ENCODE measurements at places on chromosomes 12 and 14.
A peak's percentile ranks its signal among the peaks of the same experiment; 100 is the strongest.

DNA sequence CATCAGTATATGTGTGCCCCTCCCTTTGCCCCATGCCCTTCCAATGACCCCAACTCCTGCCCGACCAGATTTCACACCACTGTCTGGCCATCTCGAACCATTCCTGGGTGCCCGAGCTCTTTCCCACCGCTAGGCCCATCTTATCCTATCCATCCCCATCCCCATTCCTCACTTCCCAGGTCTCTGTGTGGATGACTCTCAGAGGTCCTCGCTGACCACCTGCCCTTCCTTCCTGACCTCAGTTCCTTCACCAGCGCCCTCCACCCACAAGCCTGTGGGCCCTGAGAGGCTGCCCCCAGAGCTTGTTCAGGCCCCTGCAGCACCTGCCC, 49.1 kb downstream of the CYP46A1 start:
- DNase-seq: no peak

GRCh38 chr12:105047308-105047707, 37.0 kb downstream of the ALDH1L2 start:
- peak; percentile 13 for DNase-seq

- no peak for DNase-seq
Measured at GRCh38 chr14:48584031-48584430, 908.6 kb upstream of the MDGA2 start.

GRCh38 chr14:106209755-106210154, 683.4 kb downstream of the TMEM121 start:
- DNase-seq: peak; percentile 25

- DNase-seq: no peak
Measured at GRCh38 chr12:106669216-106669615, 86.4 kb downstream of the RFX4 start.

- no peak for DNase-seq
Measured at GRCh38 chr12:55963760-55964159, 2.1 kb downstream of the PMEL start.

GRCh38 chr12:49097381-49097780, 2.8 kb upstream of the DHH start:
- DNase-seq: no peak

- peak; percentile 71 for DNase-seq
Measured at GRCh38 chr14:21090194-21090939, 8.1 kb downstream of the ZNF219 start.

- DNase-seq: no peak
Measured at GRCh38 chr12:32512910-32513309, 113.6 kb downstream of the FGD4 start.

DNA sequence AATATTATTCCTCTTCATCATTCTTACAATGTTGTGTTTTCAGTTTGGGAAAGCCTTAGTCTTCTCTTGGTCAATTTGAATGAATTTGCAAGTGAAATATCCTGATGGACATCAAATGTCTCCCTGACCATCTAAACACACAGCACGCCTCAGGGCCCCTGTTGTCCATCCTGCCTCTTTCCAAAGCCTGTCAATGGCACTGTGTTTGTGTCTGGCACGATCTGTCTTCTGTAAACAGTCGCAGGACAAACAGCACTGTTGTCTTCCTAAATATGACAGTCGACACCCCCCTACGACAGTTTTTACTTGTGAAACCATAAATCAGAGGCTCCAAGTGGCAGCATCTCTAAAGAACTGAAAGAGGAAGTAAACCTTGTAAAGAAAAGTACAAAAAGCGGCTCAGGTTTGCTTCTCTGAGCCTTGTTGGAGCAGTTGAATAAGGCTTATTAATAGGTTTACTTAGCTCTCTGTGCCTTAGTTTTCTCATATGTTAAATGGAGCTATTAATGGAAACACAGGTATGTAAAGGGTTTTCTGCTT, 285.8 kb downstream of the NRXN3 start:
- DNase-seq: no peak
